Smooth muscle cell of trachea (primary cell): ENCODE measurements at places on chromosomes 16 and 17. TPM values are rescaled to one million over a fixed set of nuclear protein-coding genes. Genes with fewer than 3 reads are reported as not detected.

PRSS36 gene
- 0.17 and 0.29 TPM in 2 replicates for total RNA-seq

GFAP gene
- 0.15 TPM in 1 of 2 replicates, not detected in the other for total RNA-seq

SLC52A1 gene
- under 0.01 TPM in 1 of 2 replicates, not detected in the other for total RNA-seq

AANAT gene
- 0.17 TPM in 1 of 2 replicates, not detected in the other for total RNA-seq

MT3 gene
- total RNA-seq: 0.66 TPM in 1 of 2 replicates, not detected in the other

SLC47A1 gene
- 0.15 and 0.50 TPM in 2 replicates for total RNA-seq
